Liver (tissue), 10 donors: ENCODE measurements at places on chromosomes 4 and X.

GRCh38 chr4:45062935-45063545 lies 336.7 kb upstream of the GNPDA2 start:
- DNase-seq, result no peak

DNA sequence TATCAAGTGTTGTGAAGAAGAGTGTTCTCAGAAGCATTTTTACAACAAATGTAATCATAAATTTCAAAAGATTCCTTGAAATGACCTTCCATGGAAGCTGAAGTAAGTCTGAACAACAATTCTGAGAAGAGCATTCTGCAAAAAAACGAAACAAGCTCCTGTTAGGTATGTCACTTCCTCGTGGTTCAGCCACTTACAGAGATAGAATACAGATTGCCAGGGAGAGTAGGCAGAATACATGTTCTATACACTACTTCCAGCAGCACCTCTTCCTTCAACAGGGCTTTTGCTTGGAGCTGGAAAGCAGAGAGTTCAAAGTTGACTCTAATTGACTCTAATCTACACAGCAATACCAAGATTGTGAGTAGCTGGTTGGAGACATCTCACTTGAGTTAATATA lies 274.5 kb downstream of the ADGRA3 start:
- no peak for DNase-seq

DNA sequence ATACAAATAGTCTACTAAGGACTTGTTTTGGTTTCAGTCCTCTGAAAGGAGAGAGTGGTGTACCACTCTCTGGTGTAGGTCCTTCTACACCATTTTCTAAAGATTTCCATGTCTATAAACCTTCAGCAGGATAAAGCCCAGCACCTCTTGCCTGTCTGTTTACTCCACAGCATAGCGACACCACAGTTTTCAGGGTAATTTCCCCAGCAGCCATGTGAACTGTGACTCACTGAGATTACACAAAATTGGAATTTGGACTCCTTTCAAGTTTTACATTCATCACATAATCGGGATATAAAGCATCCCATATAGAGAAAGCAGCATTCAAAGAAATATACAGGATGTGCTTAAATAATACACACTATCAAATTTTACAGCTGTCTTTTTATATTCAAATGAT lies 229.6 kb downstream of the PRDM5 start:
- DNase-seq, result no peak

GRCh38 chr4:24657768-24658617 lies 73.6 kb upstream of the DHX15 start:
- no peak for DNase-seq

DNA sequence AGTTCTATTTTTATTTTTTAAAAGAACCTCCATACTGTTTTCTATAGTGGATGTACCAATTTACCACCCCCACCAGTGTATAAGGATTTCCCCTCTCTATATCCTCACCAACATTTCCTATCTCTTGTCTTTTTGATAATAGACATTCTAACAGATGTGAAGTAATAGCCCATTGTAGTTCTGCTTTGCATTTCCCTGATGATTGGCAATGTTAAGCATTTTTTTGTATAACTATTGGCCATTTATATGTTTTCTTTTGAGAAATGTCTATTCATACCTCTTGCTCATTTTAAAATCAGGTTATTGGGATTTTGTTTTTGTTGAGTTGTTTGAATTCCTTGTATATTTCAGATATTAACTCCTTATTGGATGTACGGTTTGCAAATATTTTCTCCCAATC lies 251.1 kb upstream of the HTR2C start:
- no peak for DNase-seq

GRCh38 chrX:40169193-40170101 lies 71.7 kb upstream of the BCOR start:
- peak; percentile 56 for DNase-seq

DNA sequence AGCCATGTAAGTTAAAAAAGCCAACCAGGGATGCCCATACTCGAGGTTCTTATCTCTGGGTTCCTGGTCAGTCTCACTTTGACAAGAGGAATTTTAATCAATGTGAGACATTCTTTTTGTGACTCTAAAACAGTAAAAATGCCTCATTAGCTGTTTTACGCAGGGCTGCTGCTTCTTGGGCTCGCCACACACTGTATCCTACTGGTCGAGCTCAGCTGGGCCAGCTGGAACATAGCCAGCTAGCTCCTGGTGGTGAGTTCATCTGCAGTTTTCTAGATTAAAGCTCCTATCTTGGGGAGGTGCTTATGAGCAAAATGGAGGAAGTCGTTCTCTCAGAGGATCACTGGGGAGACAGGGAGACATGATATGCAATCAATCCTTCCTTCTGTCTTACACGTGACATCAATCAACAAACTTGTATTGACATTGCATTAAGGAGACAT lies 55.9 kb upstream of the LEF1 start:
- DNase-seq, result no peak

GRCh38 chr4:72084587-72085011 lies 52.8 kb downstream of the NPFFR2 start:
- DNase-seq, result no peak

GRCh38 chr4:40182954-40183353 lies 13.9 kb upstream of the RHOH start:
- no peak for DNase-seq

DNA sequence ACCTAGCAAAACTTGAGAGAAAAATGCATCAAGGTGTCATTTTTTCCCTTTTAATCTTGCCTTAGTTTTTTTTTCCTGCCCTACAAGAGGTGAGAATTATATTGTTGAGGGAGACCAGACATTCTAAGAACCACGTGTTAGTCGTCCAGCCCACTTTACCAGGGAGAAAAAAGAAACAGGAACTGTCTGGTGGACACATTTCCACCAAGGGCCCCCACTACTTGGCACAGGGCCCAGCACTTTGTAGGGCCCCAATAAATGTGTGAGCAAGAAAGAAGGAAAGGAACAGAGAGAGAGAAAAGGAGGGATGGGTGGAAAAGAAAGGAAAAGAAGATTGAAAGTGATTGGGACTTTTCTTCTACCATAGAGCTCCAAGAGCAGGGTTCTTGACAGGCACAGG lies 3.9 kb upstream of the EGFL6 start:
- DNase-seq, result no peak

GRCh38 chr4:150547154-150547838 lies 34.7 kb upstream of the MAB21L2 start:
- no peak for DNase-seq

GRCh38 chrX:132384301-132384700 lies 104.5 kb downstream of the MBNL3 start:
- DNase-seq, result no peak

GRCh38 chr4:109172301-109172700 lies 130.2 kb downstream of the COL25A1 start:
- DNase-seq, result no peak

- DNase-seq, result no peak
These were observed 34.7 kb downstream of the MANBA start for GRCh38 chr4:102726068-102726467.

GRCh38 chrX:43664708-43665107 lies 8.6 kb downstream of the MAOA start:
- DNase-seq, result no peak

- DNase-seq, result no peak
These were observed 240.4 kb upstream of the TET2 start for GRCh38 chr4:104906276-104906675.

GRCh38 chrX:129097668-129098067 lies 425.6 kb downstream of the SMARCA1 start:
- no peak for DNase-seq

DNA sequence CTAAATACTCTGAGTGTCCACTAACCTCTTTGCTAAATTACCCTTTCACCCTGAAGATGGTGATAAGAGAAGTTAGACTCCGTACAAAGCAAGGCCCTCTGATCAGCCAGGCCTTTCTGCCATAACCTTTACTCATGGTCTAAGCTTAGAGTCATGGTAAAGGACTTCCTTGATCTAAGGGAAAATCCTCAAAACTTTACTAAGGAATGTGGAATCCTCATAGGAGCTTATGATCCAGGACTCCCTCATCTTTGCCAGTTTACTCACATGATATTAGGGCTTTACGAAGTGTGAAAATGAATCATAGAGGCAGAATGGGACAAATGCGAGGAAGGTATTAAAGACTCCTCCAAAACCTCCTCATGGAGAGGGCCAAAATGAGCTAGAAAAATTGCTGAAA lies 7.9 kb upstream of the FAM13A start:
- DNase-seq, result no peak
